ENCODE measurements at places on chromosomes 11 and 22. TPM values are rescaled to one million over a fixed set of nuclear protein-coding genes. Genes with fewer than 3 reads are reported as not detected.

DNA sequence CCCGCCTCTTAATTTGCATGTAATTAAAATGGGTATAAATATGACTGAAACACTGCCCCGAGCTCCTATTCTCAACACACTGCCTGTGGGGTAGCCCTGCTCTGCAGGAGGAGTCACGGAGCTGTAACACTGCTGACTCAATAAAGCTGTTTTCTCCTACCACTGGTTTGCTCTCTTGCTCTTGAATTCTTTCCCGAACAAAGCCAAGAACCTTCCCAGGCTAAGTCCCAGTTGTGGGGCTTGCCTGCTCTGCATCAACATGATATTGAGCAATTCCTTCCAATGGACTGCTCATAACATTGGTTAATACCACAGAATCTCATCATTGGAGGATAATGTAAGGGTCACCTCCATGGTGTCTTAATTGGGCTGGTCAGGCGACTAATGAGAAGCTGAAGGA is 114.4 kb downstream of the FBXO7 start:
- H3K36me3 ChIP-seq: no peaks in the 10 kb centered on the region
- H3K4me1 ChIP-seq: peaks cover 14% of the 10 kb centered on the region
- no peaks in the 10 kb centered on the region for H3K27me3 ChIP-seq
- no peak overlapping the region for H3K27ac ChIP-seq
- H3K4me3 ChIP-seq: no peak overlapping the region
- no peak for DNase-seq

DNA sequence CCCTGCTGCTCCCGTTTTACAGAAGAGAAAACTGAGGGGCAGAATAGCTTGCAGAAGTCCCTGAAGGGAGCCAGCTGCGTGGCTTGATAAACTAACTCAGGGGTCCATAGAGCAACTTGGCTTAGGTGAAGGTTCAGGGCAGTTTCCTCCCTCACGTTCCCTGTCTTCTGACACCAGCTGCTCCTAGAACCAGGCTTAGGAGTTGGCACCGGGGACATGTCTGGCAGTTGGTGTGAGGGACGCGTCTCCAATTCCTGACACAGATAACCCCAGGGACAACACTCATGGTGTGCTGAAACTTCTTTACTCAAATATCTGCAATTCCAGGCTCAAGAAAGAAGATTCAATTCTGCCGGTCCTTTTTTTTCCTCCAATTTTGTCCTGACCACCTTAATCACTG is 85.7 kb downstream of the DSCAML1 start:
- no peak overlapping the region for H3K4me3 ChIP-seq
- H3K27ac ChIP-seq: no peak overlapping the region
- peaks cover 4% of the 10 kb centered on the region for H3K4me1 ChIP-seq
- no peak for DNase-seq
- H3K27me3 ChIP-seq: no peaks in the 10 kb centered on the region
- H3K36me3 ChIP-seq: no peaks in the 10 kb centered on the region

The IL18 gene
- 12.1 TPM for total RNA-seq

DNA sequence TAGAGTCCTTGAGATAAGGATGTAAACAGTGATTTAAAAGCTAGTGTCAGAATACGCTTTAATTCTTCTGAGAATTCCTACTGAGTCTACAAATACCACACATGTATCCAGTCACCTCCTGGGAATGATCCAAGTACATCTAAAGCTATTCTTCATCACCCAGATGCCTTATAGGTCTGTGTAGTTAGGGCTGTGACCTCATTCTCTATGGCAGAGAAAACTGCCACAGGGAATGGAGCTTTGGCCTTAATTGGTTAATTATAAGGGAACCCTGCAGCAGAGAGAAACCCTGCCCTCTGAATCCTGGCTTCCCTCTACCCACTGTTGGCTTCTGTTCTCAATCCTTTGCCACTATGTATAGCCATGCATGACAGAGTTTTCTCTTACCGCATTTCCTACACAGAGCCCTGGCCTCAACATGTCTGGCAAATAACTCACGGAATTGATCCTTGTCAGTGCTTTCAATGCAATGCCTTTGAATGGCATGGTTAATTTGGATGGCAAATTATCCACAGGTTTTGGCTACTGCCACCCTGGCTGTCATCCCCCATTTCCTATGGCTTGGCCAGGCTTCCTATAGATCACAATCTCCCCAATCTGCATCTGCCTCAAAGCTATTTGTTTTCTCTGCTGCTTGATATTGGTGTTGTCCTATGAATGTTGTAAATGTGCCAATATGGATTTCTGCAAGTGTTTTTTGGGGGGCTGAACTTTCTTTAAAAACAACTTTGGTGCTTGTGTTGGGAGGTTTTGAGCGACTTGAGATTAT is 2.9 kb downstream of the DIXDC1 start:
- no peaks in the 10 kb centered on the region for H3K36me3 ChIP-seq
- H3K27ac ChIP-seq: no peak overlapping the region
- no peaks in the 10 kb centered on the region for H3K27me3 ChIP-seq
- no peak for DNase-seq
- peaks cover 47% of the 10 kb centered on the region for H3K4me1 ChIP-seq

- no peak for DNase-seq
- no peaks in the 10 kb centered on the region for H3K36me3 ChIP-seq
- H3K4me1 ChIP-seq: peaks cover 22% of the 10 kb centered on the region
- H3K4me3 ChIP-seq: no peak overlapping the region
- H3K27ac ChIP-seq: peak overlapping the region; percentile 56
These were observed 23.5 kb upstream of the GRAMD1B start for GRCh38 chr11:123406441-123407129.
